ENCODE measurements at places on chromosomes 7 and 10.

DNA sequence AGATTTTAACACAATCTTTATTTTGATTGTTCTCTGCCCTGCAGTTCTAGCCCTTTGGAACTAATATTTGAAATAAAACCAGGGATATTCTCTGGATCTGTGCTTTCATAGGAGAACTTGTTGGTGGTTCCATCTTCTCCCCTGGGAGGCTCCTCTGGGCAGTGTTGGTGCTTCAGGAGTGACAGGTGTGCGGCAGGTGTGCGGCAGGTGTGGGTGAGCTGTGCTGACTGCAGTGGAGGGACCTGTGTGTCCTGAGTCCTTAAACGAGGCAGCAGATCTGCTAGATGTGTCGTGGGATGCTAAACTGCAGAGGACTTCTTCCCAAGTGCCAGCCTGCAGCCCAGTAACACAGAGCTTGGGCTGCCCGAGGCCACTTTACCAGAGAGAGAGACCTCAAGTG, 98.4 kb downstream of the LYZL1 start:
- no peak for DNase-seq

DNA sequence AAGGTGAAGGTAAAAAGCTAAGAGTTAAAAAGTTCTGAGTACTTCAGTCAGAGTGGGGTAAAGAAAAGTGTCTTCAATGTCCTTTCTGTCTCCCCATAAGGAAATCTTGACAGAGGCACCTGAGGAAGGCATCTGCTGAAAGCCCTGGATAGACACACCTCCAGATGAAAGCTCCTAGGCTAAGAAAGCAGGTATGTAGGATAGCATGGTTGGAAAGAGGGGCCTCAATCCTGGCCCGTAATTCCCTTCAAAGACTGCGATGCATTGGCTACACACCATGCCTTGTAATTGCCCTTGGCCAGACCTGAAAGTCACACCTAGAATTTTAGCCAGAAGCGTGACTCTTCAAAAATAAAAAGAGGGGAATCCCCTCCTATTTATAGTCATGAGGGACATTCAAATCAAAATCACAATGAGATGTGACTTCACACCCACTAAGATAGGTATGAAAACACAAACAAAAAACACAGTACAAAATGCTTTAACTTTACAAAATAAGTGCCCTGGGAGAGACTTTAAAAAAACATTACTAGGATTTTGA, 809.7 kb downstream of the IPMK start:
- no peak for DNase-seq

GRCh38 chr7:28908775-28909174, 49.4 kb downstream of the TRIL start:
- DNase-seq, result no peak

DNA sequence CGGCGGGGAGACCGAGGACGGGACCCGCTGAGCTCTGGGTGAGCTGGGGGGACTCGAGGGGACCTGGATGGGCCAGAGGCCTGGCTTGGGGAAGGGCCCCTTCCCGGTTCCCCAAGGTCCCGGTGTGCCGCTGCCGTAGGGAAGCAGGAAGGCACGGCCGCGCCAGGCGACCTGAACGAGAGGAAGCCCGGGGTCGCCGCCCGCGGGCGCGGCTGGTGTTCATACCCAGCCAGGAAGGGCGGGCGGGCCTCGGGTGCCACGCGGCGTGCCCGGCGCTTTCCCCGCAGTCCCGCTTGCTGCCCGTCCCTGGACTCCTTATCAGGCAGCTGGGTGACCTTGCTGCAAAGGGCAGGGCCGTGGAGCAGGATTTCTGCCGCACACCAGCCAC, 38.0 kb downstream of the ZNF777 start:
- no peak for DNase-seq

DNA sequence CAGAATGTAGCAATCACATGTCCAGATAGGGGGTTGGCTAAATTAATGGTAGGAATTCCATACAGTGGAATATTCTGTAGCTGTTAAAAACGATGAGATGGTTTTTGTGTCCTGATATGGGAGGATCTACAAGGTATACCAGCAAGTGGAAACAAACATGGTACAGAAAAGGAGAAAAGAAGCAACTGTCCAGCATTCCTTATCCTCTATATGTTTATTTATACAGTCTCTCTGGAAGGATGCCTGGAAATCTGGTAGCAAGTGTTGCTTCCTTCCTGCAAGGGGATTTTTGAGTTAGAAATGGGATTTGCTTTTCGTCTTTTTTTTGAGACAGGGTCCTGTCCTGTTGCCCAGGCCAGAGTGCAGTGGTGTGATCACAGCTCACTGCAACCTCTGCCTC, 19.3 kb downstream of the IL15RA start:
- DNase-seq, result no peak

All from CD4-positive, alpha-beta T cell treated with Interleukin-4 for 4 hours (primary cell).